IMR-90 (cell line): ENCODE measurements at places on chromosomes 16 and 17. TPM values are rescaled to one million over a fixed set of nuclear protein-coding genes. Genes with fewer than 3 reads are reported as not detected.
A peak's percentile ranks its signal among the peaks of the same experiment; 100 is the strongest.

PPM1E gene
- under 0.01 TPM in 2 replicates for total RNA-seq

LLGL2 gene
- total RNA-seq: 0.54 and 0.56 TPM in 2 replicates

OR1F1 gene
- total RNA-seq: not detected in 2 replicates

DNA sequence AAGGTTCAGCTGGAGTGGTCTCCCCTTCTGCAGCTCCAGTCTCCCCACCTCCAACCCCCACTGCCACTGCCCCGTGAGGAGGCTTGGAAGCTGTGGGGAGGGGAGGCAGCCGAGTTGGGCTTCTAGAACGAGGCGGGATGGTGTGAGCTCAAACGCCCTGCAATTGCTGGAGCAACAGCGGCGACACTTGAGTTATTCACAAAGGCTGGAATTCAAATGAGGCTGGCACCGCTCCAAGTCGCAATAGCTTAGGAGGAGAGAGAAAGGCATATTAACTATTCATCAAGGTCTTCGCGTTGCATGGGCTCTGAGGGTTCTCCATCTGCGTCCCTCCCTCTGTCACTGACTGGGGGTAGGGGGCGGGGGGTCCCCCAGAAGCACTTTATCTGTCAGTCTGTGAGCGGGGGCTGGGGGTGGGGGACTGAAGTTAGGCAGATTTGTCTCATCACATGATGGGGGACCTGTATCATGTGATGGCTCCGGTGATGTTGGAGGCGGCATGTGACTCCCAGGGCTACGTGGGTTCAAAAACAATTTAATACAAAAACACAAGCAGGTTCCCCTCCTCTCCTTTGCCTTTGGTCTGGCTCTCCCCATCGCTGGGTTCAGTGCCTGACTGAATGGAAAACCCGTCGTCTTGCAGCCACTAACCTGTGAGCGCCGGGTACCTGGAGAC is 70.5 kb downstream of the RBBP6 start:
- no peaks in the 10 kb centered on the region for H3K36me3 ChIP-seq
- peaks cover 26% of the 10 kb centered on the region for H3K27me3 ChIP-seq
- no peak overlapping the region for H3K27ac ChIP-seq
- peak overlapping the region; percentile 5; the same call in 1 of the 2 replicates for H3K4me3 ChIP-seq

DNA sequence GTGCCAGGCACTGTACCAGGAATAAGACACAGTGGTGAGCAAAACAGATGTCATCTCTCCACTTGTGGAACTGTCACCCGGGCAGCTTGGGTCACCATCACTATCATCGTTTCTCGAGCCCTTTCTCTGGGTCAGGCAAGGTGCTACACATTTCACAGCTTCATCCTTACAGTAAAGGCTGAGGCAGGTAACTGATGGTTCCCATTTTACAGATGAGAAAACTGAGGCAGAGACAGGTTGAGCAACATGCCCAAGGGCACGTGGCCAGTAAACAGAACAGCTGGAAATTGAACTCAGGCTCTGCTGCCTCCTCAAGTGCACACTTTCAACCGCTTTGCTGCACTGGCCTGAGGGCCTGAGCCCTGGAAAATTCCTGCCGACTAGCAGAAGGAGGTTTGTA is 294.6 kb downstream of the XYLT1 start:
- H3K4me3 ChIP-seq: no peak overlapping the region
- H3K27ac ChIP-seq: no peak overlapping the region
- no peaks in the 10 kb centered on the region for H3K27me3 ChIP-seq
- H3K4me1 ChIP-seq: peaks cover 1% of the 10 kb centered on the region; the same call in 1 of the 2 replicates
- DNase-seq: no peak

DNAAF8 gene
- total RNA-seq: 0.54 and 0.56 TPM in 2 replicates

DOC2A gene
- total RNA-seq: under 0.01 TPM in 1 of 2 replicates, not detected in the other

GRCh38 chr17:65292430-65292829 is 155.3 kb downstream of the RGS9 start:
- no peak for DNase-seq
- H3K4me1 ChIP-seq: no peaks in the 10 kb centered on the region
- H3K27me3 ChIP-seq: no peaks in the 10 kb centered on the region; the same call in none of the 2 replicates
- H3K36me3 ChIP-seq: no peaks in the 10 kb centered on the region
- no peak overlapping the region for H3K4me3 ChIP-seq
- no peak overlapping the region for H3K27ac ChIP-seq

GRCh38 chr16:89507834-89508590 is at the start of gene SPG7:
SPG7 (plus strand) TSS chr16:89508403; CDS start chr16:89508418, 15 bp downstream.
- peak within 1 kb of the TSS; percentile 78 for H3K4me3 ChIP-seq
- peaks cover 15% of the 10 kb centered on the region for H3K4me1 ChIP-seq
- H3K27ac ChIP-seq: peak within 1 kb of the TSS; percentile 91
- H3K36me3 ChIP-seq: peaks cover 18% of the 10 kb centered on the region
- H3K27me3 ChIP-seq: no peaks in the 10 kb centered on the region

DNA sequence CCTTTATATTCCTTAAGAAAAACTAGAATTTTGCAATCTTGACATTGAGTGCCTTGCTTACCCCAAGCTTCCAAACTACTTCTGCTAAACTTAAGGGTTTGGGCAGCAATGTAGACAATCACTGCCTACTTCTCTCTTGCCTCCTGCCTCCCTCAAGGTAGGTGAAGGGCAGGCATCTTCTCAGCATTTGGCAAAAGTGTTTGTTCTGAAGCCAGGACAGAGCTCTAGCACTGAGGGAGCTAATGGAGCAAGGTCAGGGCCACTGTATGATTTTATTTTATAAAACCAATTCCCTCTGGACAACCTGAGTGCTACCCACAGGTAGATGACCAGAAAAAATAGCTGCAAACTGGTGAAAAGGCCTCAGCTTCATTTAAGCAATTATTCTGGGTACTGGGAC is 111.8 kb downstream of the IRX3 start:
- no peak overlapping the region for H3K27ac ChIP-seq
- H3K4me1 ChIP-seq: no peaks in the 10 kb centered on the region
- H3K4me3 ChIP-seq: no peak overlapping the region
- no peaks in the 10 kb centered on the region for H3K36me3 ChIP-seq

GRCh38 chr17:1785930-1786329 is 24.1 kb downstream of the SERPINF1 start:
- H3K27me3 ChIP-seq: no peaks in the 10 kb centered on the region
- H3K4me3 ChIP-seq: no peak overlapping the region
- H3K4me1 ChIP-seq: peaks cover 18% of the 10 kb centered on the region

DNA sequence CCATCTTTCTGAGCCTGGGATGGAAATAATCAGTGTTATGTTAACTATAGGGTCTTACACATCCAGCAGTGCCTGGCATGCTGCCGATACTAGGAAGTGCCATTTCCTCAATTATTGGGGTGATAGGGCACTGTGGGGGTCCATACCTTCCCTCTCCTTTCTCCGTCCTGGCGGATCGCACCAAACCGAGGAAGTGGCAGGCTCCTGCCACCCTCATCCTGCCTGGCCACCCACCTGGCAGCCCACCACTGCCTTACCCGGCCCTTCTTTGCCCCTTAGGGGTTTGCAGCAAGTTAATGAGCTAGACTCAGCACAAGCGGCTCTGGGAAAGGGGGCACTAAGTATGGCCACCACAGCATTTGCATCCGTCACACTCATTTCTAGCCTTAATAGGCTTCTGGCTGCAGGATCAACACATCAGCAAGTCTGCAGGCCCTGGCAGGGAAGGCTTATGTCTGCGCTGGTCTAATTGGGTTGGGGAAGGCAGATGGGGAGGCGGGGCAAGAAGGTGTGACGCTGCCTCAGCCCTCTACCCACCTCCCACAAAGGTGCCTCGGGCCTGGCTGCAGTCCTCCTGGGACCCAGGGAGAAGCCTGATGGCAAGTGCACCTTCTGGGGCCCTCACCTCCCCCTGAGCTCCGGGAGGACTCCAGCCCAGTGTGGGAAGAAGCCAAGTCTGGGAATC is 28.6 kb downstream of the DCAKD start:
- no peak overlapping the region for H3K4me3 ChIP-seq
- H3K27me3 ChIP-seq: peaks cover 4% of the 10 kb centered on the region; the same call in 1 of the 2 replicates
- H3K4me1 ChIP-seq: peaks cover 26% of the 10 kb centered on the region
- H3K36me3 ChIP-seq: peaks cover 13% of the 10 kb centered on the region
- DNase-seq: no peak
- no peak overlapping the region for H3K27ac ChIP-seq

- no peaks in the 10 kb centered on the region for H3K4me1 ChIP-seq
- H3K4me3 ChIP-seq: no peak overlapping the region
- no peaks in the 10 kb centered on the region for H3K27me3 ChIP-seq
- no peak overlapping the region for H3K27ac ChIP-seq
Observed at GRCh38 chr16:5549802-5550201, 452.2 kb upstream of the EEF2KMT start.

TSPOAP1 gene
- 0.56 and 0.90 TPM in 2 replicates for total RNA-seq

FBF1 gene
- 4.5 and 5.3 TPM in 2 replicates for total RNA-seq

RPL27 gene
- 1,595 and 1,663 TPM in 2 replicates for total RNA-seq

DNA sequence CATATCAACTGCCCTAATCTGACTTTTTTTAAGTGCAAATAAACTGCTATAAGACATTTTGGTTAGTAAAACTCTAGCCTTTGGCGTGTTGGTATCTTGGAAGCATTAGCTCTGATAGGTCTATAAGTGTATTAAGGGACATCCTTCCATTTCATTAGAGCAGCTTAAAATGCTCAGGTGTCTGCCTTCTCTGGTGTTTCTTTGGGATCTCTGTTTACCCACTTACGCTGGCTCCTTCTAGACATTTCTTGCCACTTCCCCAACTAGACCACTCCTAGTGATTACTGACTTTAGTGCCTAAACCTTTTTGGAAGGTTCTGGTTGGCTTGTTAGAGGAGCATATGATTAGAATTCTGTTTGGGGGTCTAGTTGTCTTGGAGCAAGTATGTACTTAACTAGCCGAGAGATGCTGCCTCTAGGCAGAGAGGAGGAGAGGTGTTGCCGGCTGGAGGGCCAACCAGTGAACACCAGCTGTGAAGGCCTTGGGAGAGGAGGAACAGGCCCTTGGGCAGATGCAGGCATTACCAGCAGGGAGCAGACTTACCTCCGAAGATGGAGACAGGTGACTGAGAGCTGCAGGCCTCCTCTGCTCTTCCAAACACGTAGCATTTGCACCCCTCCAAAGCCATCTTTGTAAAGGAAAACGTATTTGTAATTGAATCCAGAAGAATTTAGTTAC is 15.2 kb upstream of the CLEC18C start:
- DNase-seq: no peak
- H3K36me3 ChIP-seq: peaks cover 59% of the 10 kb centered on the region
- H3K4me3 ChIP-seq: no peak overlapping the region
- H3K27me3 ChIP-seq: no peaks in the 10 kb centered on the region
- H3K27ac ChIP-seq: no peak overlapping the region

TMEM107 gene
- total RNA-seq: 14.3 and 60.3 TPM in 2 replicates

GRCh38 chr16:23595246-23595950 is 718 bp downstream of the NDUFAB1 start:
- H3K27me3 ChIP-seq: no peaks in the 10 kb centered on the region
- peaks cover 20% of the 10 kb centered on the region for H3K36me3 ChIP-seq
- peak overlapping the region; percentile 92 for H3K27ac ChIP-seq
- no peak for DNase-seq
- H3K4me1 ChIP-seq: peaks cover 3% of the 10 kb centered on the region; the same call in 1 of the 2 replicates

- H3K4me3 ChIP-seq: no peak overlapping the region
- H3K27me3 ChIP-seq: peaks cover 83% of the 10 kb centered on the region
- DNase-seq: no peak
- no peaks in the 10 kb centered on the region for H3K4me1 ChIP-seq
- H3K27ac ChIP-seq: no peak overlapping the region
Observed at GRCh38 chr16:85986931-85987749, 88.2 kb downstream of the IRF8 start.

NPIPB8 gene
- total RNA-seq: not detected in 2 replicates

GRCh38 chr16:228852-229730 is at the start of gene LUC7L:
LUC7L (minus strand) TSS chr16:229449; CDS start chr16:229339, 110 bp downstream.
- peak within 1 kb of the TSS; percentile 97 for H3K27ac ChIP-seq
- H3K36me3 ChIP-seq: peaks cover 17% of the 10 kb centered on the region
- no peaks in the 10 kb centered on the region for H3K27me3 ChIP-seq
- peak; percentile 80 for DNase-seq

DNA sequence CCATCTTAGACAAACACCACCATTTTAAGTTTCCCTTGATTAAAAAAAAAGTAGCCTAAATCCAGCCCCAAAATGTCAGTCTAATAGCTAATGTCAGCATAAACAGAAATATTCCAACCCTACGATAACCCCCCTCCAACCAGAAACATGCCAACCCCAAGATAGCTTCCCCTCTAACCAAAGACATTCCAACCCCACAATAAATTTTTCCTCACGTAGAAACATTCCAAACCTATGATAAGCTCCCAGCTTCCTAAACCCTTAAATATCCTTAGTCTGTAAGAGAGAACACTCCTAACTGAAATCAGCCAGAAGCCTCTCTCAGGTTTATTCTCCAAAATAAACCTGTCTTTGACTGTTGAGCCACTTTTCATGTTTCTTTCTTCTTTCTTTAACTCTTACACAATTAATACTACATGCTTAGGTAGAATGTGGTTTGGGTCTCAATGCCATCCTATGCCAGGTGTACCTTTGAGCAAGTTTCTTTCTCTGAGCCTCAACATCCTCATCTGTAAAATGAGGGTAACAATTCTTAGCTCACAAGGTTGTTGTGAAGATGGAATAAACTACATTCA is 10.5 kb upstream of the KRT38 start:
- DNase-seq: peak; percentile 59
- H3K36me3 ChIP-seq: no peaks in the 10 kb centered on the region
- no peaks in the 10 kb centered on the region; the same call in 1 of the 2 replicates for H3K27me3 ChIP-seq
- H3K27ac ChIP-seq: no peak overlapping the region

KRTAP1-3 gene
- not detected in 2 replicates for total RNA-seq

DNA sequence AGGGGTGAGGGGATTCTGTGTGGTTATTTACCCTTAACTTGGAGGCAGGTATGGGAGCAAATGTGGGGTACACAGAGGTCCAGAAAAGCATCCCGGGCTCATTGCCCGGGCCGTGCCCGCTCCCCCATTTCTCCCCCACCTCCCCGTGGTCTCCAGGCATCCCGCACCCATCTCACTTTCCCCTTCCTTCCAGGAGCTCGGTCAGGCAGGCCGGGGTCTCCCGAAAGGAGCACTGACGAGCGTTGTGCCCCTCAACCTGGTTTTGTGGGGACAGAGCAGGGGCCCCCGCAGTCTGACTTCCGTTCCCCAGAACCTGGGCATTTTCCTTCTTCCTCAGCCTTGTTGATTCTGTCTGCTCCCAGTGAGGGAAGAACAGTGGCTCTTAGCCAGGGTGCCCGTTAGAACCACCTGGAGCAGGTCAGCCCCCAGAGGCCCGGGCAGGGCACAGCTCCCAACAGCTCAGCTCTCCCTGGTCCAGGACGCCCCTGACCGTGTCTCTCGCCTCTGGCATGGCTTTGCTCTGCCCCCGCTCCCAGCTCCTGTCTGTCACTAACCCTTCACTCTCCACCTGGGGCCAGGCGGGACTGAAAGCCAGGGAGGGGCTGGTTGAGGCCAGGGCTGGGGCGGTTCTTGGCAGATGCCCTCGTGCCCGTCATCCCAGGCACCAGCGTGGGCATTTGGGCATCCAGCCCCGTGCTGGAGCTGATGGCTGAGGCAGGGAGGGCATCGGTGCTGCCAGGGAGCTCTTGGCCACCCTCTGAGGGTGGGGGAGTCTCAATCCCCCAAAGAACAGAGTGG is 12.5 kb upstream of the NUDT16L1 start:
- H3K4me1 ChIP-seq: peaks cover 2% of the 10 kb centered on the region; the same call in 1 of the 2 replicates
- no peak for DNase-seq
- peaks cover 69% of the 10 kb centered on the region for H3K36me3 ChIP-seq
- H3K4me3 ChIP-seq: no peak overlapping the region

DNA sequence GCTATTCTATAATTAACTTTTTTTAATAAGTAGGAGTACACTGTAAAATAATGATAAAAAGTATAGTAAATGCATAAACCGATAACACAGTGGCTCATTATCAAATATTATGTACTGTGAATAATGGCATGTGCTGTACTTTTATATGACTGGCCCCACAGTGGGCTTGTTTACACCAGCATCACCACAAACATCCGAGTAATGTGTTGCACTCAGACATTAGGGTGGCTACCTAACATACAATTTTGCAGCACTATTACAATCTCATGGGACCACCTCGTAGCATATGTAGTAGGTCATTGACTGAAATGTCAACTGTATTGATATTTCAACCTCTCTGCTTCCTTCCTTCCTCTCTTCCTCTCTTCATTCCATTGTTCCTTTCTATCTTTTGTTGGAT is 51.7 kb downstream of the TBX4 start:
- no peak for DNase-seq
- no peaks in the 10 kb centered on the region for H3K36me3 ChIP-seq
- peaks cover 3% of the 10 kb centered on the region for H3K27me3 ChIP-seq
- no peak overlapping the region for H3K4me3 ChIP-seq
